Fibroblast of skin of right biceps (primary cell): ENCODE measurements at places on chromosomes 6 and 20.

DNA sequence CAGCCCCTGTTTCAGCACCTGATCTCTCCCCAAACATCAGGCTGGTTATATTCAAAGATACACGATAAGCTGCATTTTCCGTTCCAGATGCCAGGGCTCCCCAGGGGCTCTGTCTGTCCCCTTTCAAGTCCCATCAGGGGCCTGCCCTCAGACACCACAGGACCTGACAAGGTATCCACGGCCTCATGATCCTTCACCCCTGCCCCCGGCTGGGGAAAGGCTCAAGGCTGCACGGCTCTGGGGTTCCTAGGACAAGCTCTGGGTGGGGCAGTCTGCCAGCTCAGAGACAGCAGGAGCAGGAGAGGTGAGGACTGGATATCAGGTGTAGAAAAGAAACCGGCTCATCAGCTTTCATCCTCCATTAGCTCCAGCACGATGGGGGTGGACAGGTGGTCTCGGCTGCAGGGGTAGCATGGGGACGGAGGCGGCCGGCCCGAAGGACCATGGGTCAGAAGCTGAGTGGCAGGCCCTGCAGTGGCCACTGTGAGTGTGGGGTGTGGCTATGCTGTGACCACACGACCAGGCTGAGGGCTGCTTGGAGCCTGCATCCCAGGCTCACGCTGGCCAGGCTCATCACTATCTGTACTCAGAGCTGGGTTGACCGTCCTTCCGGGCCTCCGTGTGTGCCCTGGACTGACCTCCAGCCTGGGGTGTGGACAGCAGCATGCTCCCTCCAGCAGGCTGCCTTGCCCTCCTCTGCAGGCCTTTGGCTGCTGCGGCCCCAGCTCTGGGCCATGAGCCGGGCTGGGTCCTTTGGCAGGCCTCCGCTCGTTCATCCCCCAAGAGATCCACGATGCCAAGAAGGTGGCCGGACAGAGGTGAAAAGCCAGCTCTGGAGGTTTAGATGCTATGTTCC lies 386.2 kb downstream of the THBS2 start:
- DNase-seq = no peak

GRCh38 chr6:79627422-79627821 lies 3.7 kb upstream of the SH3BGRL2 start:
- DNase-seq = no peak

DNA sequence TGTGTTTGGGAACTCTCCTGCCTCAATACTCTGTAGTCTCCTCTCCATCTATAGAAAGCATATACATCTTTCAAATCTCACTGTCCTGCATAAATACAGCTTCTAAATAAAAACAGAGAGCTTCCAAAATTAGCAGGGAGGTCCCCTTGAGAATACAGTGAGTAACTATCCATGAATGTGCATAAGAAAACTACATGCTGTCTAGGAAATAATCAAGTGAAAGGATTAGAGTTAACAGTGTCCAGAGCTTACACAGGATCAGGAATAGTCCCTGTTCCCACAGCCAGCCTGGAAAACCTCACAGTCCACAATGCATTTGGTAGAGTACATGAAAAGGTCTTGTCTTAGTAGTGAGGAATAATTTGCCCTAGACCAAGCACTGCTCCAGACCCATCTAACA lies 123.0 kb upstream of the POU3F2 start:
- DNase-seq = no peak

DNA sequence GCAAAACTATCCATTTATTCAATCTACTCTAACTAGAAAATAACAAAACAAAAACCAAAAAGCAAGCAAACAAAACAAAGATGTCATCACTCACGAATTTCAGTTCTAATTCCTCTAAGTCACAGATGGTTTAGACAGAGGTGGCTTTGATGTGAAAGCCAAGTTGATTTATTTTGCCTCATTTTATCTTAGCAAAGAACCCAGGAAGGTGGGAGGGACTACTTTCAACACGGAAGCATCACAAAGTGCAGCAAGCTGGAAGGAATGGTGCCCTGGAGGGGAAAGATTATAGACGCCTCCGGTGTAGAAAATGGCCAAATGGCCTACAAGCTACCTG lies 88.4 kb downstream of the LAMP5 start:
- no peak for DNase-seq

- no peak for DNase-seq
Measured at GRCh38 chr6:29478740-29479139, 9.0 kb downstream of the MAS1L start.
